GM03348 (cell line): ENCODE measurements at places on chromosomes 1 and 21.

- no peak for DNase-seq
These were observed at the start of gene RGS8 for GRCh38 chr1:182684116-182684828. Gene RGS8 (minus strand): TSS chr1:182684587. CDS start chr1:182669649, 14,938 bp downstream.

DNA sequence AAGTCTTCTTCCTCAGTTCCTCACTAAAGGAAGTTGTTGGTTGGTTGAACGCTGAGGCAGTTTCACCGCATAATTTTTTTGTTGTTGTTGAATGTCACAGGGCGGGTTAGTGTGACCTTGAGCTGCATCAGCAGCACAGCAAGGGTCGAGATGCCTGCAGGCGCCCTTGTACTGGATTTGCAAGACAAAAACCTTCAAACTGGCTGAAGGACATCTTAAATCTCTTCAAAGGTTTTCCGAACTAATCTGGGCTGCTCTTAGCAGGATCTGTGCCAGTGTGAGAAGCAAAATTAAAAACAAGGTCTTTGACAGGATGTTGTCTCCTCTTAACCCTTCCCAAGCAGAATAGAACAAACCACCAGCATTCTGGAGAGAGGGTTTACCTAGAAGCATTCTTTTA lies 59.4 kb downstream of the NRIP1 start:
- no peak for DNase-seq

- no peak for DNase-seq
These were observed 1.9 kb downstream of the KCNQ4 start for GRCh38 chr1:40785446-40785845.

DNA sequence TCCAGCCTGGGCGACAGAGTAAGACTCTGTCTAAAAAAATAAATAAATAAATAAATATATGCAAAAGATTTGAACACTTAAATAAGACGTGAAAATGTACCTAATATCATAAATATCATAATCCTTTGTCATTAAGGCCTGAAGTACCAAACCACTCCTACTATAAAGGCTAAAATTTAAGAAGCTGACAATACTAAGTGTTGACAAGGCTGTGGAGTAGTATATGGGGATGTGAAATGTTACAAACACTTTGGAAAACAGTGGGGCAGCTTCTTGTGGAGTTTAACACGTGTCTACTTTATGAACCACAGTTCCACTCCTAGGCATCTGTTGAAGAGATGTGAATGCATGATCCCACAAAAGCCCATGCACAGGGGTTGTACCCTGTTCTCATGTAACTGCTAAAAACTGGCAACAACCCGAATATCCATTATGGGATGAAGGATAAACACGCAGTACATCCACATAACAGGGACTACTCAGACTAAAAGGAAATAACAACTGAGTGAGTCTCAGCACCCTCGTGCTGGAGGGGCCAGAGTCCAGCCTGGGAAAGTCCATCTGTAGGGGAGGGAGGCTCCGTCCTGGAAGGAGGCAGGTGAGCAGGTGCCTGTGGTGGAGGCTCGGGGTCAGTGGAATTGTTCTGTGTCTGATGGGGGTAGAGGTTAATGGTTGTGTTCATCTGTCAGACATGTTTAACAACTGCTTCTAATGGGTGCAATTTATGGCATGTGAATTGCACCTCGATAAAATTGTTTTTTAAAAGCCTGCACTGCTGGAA lies 6.7 kb upstream of the SLC19A1 start:
- no peak for DNase-seq

GRCh38 chr1:42210421-42211133 lies 46.0 kb upstream of the GUCA2A start:
- DNase-seq, result no peak

- peak; percentile 46 for DNase-seq
These were observed 37.4 kb downstream of the XCL1 start for GRCh38 chr1:168613691-168614231.

DNA sequence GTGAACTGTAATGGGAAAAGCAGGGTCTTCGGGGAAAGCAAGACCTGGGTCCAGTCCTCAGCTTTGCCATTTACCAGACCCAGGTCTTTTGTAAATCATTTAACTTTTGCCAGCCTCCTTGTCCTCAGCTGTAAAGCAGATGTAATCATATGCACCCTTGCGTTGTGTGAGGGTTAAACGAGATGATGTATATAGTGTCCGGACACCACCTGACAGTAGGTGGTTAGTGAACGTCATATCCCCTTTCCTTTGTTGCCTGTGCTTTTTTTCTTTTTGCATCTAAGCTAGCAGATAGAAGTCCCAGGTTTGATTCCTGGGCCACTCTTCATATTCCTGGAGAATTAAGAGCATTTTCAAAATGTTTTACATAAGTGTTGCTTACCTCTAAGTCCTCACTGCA lies 28.5 kb downstream of the IL12RB2 start:
- no peak for DNase-seq

DNA sequence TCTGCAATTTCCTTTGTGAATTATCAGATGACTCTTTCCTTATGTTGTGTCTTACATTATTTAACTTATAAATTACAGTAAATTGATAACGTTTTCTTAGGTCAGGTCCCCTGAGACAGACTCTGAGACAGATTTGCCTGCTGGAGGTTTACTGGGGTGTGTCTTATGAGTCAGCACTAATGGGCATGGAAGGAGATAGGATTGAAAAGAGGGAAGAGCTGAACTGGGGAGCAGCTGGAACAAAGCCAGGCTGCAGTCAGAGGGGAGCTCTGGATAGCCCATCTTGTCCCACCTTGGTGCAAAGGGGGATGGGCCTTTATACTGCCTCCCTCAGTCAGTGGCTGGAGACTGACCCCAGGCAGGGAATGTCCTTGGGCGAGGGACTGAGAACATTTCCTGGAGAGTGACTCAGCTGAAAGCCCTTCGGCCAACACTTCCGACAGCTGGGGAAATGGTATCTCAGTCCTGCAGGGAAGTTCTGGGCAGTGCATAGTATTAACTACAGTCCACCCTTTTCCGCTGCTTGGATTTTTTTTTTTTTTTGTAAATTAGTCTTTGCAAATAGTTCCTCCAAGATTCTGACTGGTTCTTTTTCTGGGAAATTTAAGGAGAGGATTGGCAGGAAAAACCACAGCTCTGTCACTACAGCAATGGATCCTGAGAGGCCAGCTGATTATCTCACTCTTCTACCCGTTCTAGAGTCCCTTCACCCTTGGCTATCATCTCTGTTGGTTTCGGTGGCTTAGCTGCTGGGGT lies 39.1 kb upstream of the CDC42BPA start:
- DNase-seq, result peak; percentile 81

DNA sequence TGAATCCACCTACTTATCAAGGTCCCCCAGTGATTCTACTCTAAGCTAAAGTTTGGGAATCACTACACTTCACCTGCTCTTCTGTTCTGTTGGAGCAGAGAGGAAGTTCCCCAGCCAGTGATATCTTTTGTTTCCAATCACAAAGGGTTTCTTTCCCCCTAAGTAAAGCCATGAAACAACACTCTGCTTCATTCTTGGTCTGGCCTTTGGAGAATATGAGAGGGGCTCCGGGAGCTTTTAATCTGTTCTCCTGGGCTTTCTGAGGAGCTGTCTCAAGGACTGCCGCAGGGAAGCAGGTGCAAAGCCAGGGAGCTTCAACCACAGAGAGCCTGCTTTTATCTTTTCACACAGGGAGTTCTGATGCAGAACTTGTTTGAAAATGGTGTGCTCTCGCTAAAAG lies 10.1 kb upstream of the SLAMF9 start:
- no peak for DNase-seq

- DNase-seq, result no peak
These were observed 3.2 kb downstream of the DPT start for GRCh38 chr1:168725831-168726230.

DNA sequence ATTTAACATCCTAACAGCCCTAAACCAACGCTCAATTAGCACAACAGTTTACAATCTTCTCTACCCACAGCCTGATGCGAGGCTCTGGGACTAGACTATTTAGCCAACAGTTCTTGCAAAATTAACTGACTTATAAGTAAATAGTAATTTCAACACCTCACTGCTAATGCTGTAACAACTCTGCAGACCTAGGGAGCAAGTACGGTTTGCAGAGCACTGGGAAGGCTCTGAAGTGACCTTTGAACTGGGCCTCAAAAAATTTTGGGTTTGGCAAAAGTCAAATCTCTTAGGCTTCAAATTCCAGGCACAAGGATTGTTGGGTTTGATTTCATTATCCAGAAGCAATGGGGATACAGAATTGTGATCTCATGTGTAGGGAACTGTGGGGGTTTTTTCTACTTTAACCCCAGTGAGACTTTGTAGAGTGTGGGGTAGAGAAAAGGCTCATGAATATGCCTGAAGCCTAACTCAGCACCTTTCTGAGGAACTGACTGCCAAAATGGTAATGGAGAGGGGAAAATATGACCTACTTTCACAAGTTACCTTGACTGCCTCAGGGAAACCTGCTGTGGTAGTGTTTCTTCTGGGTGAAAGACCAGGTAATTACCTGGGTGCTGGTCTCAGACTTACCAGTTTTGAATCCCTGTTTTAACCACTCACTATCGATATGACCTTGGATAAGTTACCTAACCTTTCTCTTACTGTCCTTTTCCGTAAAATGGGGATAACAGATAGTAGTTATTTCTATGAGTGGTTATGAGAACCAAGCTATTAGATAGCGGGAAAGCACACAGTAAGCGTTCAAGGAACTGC lies 889 bp upstream of the TXLNA start:
- DNase-seq, result no peak

DNA sequence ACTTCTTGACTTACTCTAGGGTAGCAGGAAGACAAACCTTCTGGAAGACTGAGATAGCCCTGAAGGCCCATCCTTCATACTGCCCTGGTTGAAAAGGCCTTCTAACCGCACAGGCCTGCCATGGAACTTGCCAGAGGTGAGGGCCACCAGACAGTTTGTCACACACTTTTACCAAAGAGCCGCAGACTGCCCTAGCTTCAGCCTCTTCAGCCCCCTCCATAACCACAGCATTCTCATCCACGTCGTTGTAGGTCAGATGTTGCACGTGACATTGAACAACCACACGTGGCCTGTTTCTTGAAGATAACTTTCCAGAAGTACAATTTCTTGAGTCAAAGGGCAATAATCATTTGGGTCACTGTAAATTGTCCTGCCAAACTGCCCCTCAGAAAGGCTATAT lies 18.9 kb downstream of the ZNF362 start:
- no peak for DNase-seq

GRCh38 chr1:209707308-209707707 lies 2.7 kb downstream of the HSD11B1 start:
- DNase-seq, result no peak

GRCh38 chr1:144551107-144551542 lies 41.6 kb upstream of the PPIAL4F start:
- no peak for DNase-seq

- no peak for DNase-seq
These were observed 50.9 kb upstream of the BCAR3 start for GRCh38 chr1:93732514-93732913.

DNA sequence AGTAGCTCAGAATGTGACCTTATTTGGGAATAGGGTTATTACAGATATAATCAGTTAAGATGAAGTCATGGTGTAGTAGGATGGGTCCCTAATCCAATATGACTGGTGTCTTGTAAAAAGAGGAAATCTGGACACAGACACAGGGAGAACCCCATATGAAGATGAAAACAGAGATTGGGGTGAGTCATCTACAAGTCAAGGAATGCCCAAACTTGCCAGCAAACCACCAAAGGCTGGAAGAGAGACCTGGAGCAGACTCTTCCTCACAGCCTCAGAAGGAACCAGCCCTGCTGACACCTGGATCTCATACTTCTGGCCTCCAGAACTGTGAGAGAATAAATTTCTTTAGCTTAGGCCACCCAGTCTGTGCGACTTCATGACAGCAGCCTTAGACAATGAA lies 29.9 kb downstream of the KRTAP19-8 start:
- DNase-seq, result no peak

GRCh38 chr21:42538479-42539275 lies 25.0 kb downstream of the SLC37A1 start:
- no peak for DNase-seq

- DNase-seq, result peak; percentile 84
These were observed 483 bp downstream of the UBQLN4 start for GRCh38 chr1:156052862-156053767.

- DNase-seq, result no peak
These were observed 398.3 kb downstream of the SEC16B start for GRCh38 chr1:177571485-177572076.

GRCh38 chr1:100612540-100612939 lies 74.6 kb downstream of the GPR88 start:
- no peak for DNase-seq

- DNase-seq, result no peak
These were observed 23.3 kb downstream of the IGFN1 start for GRCh38 chr1:201213926-201214325.

- no peak for DNase-seq
These were observed 13.0 kb downstream of the BATF3 start for GRCh38 chr1:212686591-212686990.

GRCh38 chr21:42395905-42396651 lies at the start of gene TMPRSS3:
Gene TMPRSS3 (minus strand): TSS chr21:42396052. CDS start chr21:42395417, 635 bp downstream.
- no peak for DNase-seq

GRCh38 chr1:117147856-117148588 lies 26.5 kb upstream of the TRIM45 start:
- no peak for DNase-seq

- no peak for DNase-seq
These were observed 198.1 kb upstream of the USP24 start for GRCh38 chr1:55413286-55413685.

- peak; percentile 19 for DNase-seq
These were observed 31.3 kb downstream of the NSL1 start for GRCh38 chr1:212760126-212760823.

GRCh38 chr1:89206373-89206772 lies 7.6 kb upstream of the GBP4 start:
- DNase-seq, result no peak

DNA sequence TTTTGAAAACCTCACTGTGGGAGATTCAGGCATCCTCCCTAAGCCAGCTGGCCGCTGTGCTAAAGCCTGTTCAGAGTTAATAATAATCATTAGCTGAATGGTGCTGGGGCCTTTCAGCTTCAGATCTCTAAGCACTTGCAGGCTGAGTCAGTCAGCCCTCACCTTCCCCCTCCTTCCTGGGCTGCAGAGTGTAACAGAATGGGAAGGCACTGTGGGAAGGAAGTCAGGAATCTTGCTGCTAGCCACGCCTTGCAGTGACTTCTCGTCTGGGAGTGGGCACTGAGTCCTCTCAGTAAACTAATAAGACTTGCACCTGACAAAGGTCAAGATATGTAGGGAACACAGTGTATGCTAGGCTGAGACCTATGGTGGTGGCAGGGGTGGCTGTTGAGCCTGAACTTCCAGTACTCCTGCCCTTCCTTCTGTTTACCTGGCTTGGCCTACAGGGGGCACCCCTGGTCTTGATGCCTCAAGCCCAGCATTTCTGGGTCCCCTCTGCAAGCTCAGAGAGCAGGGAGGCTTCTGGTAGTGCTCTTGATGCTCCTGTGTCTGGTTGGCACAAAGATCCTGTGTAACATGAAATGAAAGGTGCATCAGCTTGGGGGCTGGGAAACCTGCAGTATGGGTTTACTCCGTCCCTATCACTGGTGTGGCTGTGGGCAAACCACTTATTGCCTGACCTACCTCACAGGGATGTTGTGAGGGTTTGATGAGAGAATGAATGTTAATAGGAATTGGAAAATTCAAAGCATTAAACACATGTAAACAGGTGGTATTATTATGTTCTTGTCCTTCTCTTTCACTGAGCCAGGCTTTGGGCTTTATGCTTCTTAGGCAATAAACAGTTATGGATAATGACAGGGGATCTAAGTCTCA lies 6.0 kb downstream of the CYB561D1 start:
- peak; percentile 34 for DNase-seq
